ENCODE measurements at places on chromosomes 7 and 10.
A peak's percentile ranks its signal among the peaks of the same experiment; 100 is the strongest.

- DNase-seq, result no peak
Observed at GRCh38 chr7:3548815-3549214, 247.8 kb downstream of the SDK1 start.

DNA sequence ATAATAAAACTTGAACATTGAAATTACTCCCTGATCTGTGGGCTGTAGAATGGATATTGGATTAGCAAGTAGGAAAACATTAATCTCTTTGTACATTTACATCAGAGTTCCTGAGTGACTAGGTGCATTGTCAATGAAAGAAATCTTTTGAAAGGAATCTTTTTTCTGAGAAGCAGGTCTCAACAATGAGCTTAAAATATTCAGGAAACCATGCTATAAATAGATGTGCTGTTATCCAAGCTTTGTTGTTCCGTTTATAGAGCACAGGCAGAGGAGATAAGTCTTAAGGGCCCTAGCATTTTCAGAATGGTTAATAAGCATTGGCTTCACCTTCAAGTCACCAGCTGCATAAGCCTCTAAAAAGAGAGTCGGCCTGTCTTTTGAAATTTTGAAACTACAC, 41.3 kb upstream of the SLC16A12 start:
- no peak for DNase-seq

GRCh38 chr10:3803295-3803926, 18.4 kb upstream of the KLF6 start:
- DNase-seq, result peak; percentile 64

DNA sequence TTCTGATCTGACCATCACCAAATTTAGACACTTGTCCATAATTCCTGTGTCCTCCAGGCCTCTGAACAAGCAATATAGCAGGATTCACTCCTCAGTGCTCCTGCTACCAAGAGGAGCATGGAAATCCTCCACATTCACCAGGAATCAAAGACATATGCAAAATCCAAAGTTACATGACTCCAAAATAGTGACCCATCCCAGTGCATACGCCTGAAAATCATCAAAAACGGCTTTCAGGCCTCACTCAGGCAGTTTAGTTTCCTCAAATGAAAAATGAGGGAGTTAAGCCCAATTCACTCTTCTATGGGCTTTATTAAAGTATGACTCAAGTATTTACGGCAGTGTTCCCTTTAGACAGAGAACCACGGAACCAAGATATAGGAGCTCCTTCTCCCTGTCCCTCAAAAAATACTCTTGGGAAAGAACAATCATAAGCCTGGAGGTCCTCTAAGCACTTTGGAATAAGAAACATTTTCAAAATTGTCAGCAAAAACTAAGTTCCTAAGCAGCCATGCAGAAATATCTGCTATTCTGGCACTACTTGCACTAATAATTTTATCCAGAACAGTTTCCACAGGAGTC, 240.7 kb downstream of the PARD3 start:
- no peak for DNase-seq

DNA sequence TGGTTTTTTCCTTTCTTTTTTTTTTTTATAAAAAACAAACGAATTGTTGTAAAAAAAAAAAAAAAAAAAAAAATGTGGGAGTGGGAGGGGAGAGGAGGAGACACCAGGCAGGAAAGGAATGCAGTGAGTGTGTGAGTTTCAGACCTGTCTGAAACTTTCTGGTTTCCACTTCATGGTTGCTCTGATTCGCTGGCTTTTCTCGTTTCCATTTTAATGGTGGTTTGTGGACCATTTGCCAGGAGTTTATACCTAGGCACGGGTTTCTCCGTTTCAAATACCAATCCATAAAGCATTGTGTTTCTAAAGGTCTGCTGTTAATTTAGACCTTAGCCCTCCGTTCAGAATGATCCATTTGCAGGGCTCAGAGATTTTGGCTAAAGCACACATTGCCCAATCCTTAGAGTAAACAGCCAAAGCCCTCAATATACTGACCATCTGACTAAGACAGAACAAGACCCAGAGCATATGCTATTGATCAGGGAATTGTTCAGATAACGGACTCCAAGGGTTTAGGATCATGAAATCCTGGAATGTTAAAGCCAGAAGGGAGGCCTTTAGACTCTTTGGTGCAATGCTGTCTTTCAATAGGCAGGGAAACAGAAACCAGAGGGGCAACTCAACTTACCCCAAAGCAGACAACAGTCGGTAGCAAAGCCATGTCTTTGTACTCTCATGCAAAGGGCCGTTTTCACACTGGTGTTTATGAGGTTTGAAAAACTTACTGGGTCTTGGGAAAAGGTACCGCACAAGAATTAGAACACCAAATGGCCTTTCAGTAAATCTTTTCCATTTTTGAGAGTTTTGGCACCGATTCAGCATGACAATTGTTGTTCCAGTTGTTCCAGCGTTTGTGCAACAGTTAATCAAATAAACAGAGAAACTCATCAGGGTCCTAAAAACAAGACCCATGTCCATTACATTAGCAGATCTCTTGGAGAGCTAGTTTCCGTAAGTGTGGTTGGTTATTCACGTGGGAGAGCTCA, 94.3 kb upstream of the AGBL3 start:
- peak; percentile 89 for DNase-seq

GRCh38 chr10:119783665-119784027, 57.8 kb downstream of the INPP5F start:
- DNase-seq, result no peak

DNA sequence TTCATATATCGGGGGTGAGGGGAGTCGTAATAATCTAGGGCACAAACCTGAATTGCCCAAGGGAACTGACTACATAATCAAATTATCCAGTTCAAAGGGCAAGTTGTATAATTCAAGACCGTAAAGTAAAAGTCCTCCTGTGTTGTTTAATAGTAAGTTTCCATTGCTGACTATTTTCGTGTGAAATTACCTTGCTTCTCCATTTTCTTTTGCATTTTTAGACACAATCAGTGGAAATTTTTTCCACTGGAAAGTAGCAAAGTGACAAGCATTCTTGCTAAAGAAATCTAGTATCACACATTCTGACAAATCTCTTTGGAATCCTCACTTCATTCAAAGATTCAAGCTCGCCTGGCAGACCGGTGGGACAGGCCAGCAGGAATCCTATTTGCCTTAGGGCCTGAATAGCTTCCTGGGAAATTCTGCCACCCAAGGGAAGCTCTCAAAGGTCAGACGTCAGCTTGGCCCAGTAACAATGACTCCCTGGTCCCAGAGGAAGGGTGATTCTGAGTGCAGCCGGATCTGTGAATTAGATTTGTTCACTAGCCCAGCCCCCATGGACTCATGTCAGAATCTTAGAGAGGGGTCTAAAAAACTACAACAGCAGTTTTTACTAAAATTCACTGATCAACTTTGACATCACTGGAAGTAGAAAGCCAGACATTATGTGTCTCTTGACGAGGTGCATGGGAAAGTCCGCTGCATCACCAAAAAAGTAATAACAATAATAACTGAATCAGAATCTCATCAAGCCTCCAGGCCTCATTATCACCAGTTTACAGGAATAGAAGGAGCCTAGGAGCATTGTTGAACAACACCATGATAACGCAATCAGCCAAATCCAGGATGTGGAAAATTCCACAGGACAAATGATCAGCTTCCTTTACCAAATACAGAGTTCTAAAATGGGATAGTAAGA, 161.0 kb downstream of the SKIDA1 start:
- DNase-seq, result peak; percentile 85

DNA sequence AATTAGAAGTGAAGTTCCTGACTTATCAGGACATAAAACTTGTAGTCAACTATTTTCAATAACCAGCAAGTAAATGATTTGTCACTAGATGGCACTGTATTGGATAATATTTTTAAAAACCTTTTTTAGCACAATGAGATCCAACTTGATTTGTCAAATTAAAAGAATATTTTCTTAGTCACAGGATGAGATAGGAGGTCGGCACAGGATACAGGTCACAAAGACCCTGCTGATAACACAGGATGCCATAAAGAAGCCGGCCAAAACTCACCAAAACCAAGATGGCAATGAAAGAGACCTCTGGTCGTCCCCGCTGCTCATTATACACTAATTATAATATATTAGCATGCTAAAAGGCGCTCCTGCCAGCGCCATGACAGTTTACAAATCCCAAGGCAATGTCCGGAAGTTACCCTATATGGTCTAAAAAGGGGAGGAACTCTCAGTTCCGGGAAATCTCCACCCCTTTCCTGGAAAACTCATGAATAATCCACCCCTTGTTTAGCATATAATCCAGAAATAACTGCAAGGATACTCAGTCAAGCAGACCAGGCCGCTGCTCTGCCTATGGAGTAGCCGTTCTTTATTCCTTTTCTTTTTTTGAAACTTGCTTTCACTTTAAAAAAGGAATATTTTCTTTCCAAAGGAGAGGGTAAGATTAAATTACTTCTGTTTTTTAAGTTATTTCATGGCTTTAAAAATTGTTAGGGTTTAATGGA, 255.7 kb upstream of the MKLN1 start:
- DNase-seq, result peak; percentile 61

- DNase-seq, result no peak
Observed at GRCh38 chr7:42883950-42884349, 27.9 kb downstream of the C7orf25 start.

- no peak for DNase-seq
Observed at GRCh38 chr7:109842386-109842785, 1248.5 kb upstream of the LRRN3 start.

- DNase-seq, result peak; percentile 46
Observed at GRCh38 chr10:63467841-63468240, 2.1 kb upstream of the JMJD1C start.

GRCh38 chr7:133545618-133546017, 292.7 kb downstream of the EXOC4 start:
- peak; percentile 43 for DNase-seq

- DNase-seq, result no peak
Observed at GRCh38 chr7:87596136-87596535, 4.5 kb downstream of the ABCB1 start.

DNA sequence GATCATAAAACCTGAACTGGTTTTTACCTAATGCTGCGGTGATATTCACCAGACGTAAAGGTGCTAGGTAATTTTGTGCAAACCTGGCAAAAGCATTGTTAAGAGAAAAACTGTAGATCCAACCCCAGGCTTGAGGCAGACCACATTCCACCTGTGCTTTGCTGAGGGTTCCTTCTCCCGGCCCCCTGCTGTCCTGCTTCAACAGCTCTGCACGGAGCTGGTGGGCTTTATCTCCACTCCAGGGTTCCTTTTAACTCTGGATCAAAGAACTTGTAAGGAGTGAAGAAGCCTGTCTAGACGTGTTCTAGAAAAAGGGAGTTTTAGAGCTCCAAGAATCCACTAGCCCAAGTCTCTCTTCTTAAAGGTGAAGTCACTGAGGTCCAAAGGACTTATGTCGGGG, 87.5 kb upstream of the NMT2 start:
- DNase-seq, result no peak

- DNase-seq, result no peak
Observed at GRCh38 chr7:149161241-149161848, 14.1 kb downstream of the ZNF398 start.

GRCh38 chr10:103673606-103674005, 180.1 kb downstream of the NEURL1 start:
- DNase-seq, result no peak

DNA sequence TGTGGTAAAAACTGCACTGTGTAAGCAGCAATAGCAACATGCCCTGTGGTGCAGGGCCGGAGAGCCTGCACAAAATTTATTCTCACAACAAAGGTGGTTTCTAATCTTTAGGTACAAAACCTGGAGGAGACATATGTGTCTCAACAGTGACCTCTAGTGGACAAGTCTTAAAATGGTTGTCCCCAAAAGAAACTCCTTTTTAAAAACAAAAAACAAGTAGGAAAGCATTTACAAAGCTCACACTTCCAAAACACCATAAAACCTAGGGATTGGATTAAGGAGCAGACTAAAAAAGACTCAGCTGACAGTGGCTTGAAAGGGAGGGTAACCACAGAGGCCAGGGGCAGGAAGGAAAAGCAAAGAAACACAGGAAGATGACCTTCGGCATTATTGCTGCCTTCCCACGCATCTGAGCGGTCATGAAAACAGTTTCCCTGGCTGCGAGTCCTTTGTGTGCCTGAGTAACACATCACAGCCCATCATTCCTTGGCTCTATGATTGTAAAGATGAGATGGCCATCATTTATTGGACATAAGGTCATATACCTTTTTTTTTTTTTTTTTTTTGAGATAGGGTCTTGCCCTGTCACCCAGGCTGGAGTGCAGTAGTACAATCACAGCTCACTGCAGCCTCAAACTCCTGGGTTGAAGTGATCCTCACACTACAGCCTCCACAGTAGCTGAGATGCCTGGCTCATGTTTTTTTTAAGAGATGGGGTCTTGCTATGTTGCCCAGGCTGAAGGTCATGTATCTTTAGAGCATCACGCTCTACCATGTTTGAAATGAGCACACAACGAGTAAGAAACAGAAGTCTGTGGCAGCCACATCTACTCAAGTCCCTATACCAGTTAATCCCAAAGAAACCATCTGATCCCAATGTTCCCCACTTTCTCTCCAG, 39.5 kb downstream of the RSU1 start:
- peak; percentile 46 for DNase-seq

DNA sequence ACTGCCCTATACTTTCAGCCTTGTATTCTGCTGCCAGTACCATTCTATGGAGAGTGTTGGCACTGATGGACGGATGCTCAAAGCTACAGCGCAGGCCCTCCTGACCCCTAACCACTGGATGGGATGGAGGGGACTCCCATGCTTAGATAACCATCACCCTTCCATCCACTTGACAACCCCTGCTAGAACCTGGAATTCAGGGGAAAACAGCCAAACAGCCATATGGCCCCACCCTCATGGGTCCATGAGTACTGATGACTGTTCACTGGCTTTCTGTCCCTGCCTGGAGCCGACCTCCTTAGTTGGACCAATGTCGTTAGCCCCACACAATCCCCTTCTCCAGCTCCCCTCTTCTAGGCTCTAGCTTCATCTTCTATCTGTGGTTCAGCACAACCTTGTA, 16.2 kb downstream of the DUSP5 start:
- DNase-seq, result no peak

DNA sequence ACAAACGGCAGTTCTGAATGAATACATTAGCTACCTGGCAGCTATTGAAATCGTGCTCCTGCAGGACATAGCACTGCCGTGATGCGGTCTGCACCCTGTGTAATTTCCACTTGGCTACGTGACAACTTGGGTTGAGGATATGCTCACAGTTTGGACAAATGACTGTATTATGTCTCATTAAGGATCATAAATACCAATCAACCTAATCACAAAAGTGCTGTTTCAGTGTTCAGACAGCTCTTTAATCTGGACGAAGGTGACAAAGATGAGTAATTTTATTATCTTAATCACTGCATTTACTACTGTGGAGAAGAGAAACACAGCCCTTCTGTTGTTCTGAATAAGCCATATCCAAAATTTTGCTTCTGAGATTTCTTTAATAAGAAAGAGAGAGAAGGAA, 210.8 kb upstream of the PFKP start:
- DNase-seq, result no peak

DNA sequence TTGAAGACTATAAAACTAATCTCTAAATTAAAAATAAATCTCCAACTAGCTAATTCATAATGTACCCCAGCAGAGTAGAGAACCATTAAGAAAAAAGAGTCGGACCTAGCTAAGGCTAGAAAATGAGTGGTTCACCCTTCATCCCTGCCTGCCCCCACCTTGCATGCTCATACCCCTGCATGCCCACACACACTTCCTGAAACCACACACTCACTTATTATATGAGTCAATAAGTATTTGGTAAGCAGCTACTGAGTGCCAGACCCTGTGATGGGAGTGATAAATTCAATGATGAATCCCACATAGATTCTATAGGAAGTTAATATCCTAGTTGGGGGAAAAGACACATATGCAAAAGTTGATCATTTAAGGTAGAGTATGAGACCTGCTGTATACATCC, 152.9 kb upstream of the INHBA start:
- DNase-seq, result peak; percentile 37

All from AG10803 (cell line).